NCI-H69 (cell line): ENCODE measurements at places on chromosomes 13 and 19.

DNA sequence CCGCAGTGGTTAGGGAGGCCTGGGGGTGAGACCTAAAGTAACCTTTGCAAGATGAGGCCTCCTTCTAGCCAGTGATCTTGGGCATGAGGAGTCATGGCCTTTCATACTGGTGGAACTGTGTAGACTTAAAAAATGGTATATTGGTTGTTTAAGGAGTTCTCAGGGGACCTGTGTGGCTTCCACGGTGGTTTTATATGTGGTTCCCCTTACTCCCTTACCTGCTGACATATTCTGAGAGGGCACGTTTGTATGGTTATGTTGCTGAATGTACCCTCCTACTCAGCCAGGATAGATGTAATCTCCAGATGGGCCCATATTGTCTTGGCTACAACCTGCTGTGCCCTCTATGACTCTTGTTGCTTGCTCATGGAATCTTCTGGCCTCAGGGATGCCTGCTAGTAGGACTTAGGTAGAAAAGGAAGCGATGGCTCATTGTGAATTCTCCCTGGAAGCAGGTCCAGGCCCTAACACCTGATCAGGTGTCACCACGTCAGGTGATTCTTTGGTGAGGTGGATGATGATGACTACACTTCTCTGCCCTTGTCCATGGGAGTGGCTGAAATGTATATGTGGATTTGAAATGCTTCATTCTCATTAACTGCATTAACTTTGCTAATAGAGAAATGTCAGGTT, 1.8 kb downstream of the ZNF460 start:
- no peak for DNase-seq

DNA sequence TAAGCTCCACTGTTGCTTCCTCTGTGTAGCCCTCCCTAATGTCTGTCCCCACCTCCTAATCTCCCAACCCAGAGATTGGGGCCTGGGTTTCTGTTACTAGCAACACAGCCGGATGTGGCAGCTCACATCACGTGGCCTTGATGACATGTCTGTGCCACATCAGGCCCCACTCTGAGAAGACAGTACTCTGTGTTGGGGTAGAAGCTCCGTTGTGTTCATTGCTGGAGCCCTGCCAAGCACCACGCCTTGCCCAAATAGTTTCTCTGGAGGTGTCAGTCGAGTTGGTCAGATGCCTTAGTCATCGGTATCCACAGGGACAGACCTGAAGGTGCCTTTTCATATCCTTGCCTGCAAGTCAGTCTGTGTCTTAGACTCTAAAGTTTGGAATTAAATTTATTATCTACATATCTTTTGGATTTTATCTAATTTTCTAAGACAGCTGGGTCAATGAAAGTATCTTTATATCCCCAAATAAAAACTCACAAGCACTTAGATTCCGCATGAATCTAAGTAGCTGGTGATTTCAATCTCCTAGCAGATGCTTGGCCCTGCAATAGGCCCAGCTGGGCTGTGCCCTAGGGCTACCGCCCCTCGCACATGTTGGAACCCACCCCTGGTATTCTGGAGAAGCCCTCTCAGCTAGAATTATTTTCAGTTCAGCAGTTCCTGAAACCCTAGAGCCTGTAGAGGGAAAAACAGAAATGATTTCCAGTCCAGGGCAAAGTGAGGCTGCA, 204.0 kb upstream of the TSHZ3 start:
- no peak for DNase-seq

GRCh38 chr13:63110466-63110865, 1694.8 kb upstream of the PCDH20 start:
- peak; percentile 46 for DNase-seq

DNA sequence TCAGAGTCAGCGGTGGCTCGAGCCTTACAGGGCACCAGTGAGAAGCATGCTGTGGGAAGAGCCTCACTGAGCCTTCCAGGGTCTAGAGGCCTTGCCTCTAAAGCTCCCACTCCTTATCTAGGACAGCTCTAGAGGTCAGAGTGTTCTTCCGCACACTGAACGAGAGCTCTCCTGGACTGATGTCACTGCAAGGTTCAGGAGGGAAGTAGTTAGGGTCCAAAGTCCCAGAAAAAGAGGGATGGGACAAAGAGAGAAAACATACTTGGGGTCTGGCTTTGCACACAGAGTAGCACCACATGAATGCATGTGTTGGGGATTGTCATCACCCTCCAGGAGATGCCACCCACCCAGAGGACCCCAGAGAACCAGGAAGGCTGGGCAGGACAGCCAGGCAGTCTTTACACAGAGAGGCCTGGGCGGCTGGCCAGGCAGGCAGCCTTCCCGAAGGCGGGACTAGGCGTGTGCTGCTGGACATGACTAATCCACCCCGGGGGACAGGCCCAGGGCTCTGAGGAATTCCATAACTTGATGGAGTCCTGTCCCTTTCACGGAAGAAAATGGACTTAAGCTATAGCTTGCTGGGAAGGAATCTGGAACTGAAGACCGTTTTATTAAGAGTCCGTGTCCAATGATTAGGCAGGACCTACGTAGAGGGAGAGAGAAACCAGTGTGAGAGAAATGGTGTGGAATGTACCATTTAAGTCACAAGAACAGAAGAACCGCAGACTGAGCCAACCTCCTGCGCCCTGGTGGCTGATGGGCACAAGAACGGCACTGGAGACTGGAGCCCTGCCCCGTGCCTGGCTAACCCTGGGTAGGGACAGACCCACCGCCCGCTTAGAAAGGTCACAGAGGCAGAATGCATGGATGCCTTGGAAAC, 16.6 kb upstream of the EPHX3 start:
- no peak for DNase-seq

DNA sequence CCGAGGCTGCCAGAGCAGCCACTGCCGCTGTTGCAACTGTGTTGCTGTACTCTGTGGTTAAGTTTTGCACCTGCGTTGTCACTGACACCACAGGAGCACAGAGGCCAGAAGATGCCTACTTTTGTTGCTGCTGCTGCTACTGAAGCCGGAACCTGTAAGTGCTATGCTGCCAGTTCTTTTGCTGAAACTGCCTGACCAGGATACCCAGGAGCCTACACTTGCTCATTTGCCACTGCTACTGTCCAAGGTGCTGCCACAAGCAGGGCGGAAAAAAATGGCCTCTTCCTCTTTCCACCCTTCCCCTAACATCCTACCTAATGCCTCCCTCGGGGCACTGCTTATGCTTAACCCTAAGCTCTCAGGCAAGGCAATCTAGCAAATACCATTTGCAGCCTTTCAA, 29.0 kb upstream of the NBEA start:
- DNase-seq: no peak

GRCh38 chr19:15279326-15279904, 47.2 kb upstream of the EPHX3 start:
- no peak for DNase-seq

DNA sequence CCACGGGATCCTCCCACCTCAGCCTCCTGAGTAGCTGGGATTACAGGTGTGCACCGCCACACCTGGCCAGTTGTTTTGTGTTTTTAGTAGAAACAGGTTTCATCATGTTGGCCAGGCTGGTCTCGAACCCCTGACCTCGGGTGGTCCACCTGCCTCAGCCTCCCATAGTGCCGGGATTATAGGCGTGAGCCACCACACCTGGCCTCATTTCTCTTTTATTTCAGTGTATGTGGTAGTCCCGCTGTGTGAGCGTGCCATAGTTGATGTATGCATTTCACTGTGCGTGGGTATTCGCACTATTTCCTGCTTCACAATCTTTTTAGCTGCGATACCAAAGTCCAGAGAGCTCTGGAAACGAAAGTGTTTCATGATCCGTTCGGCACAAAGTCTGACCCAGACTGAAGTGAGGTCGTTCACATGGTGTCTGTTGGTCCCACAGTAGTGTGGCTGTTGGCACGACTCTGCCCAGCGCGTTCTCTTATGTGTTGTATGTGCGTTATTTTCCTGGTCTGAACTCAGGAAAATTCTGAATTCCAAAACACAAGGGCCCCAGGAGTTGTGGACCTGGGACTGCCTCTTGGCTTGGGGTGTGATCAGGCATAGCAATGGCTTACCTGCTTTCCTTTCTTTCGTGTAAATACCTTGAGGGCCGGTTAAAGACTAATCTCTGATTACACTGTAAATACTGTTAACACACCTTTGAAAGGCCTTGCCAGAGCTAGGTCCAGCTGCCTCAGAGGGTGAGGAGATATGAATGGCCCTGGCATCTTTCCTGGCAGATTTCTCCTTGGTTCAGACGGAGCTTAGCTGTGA, 8.6 kb downstream of the EPN1 start:
- peak; percentile 35 for DNase-seq

DNA sequence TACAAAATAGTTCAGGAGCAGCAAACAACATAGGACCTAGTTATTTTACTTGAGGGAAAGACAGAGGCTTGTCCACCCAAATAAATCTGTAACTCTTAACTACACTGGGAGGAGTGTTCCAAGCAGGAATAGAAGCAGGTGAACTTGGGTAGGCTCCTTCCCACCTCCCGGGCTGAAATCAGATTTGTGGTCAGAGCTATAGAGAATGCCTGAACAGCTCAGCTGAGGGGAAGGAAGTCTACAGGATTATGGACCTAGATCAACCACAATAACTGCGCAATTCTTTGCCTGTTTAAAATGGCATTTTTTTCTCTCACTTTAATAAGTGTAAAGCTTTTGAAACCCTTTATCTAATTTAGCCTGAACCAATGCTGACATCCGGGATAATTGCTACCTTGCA, 73.5 kb upstream of the IRS2 start:
- no peak for DNase-seq

DNA sequence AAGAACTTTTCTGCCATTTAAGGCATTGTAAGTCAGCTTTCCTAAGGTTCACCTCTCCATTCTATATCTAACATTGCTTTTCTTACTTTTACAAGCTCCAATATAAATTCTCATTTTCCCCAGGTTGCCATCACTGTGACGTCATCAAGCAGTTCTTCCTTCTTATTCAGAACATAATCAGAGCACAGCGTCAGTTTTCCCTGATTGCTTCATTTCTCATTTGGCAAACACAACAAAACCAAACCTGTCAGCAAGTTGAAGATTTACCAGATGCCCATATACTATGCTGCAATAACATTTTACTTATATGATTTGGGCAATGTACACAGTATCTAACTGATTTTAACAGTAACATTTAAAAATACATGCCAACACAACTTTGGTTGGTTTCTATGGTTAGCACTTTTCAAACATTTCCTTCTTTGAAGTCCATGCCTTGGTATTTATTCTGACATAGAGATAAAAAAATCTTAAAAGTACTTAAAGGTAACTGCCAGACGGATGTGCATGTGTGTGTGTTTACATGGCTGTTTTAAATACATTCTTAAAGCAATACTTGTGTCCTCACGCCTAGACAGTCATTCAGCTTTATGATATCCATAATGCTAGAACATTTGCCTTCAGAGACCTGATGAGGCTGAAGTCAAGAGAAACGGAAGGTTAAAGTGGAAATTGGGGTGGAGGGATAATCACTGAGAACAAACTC, 264.0 kb downstream of the KLF12 start:
- DNase-seq: no peak

GRCh38 chr13:91312324-91312723, 35.2 kb upstream of the MIR17HG start:
- peak; percentile 38 for DNase-seq

DNA sequence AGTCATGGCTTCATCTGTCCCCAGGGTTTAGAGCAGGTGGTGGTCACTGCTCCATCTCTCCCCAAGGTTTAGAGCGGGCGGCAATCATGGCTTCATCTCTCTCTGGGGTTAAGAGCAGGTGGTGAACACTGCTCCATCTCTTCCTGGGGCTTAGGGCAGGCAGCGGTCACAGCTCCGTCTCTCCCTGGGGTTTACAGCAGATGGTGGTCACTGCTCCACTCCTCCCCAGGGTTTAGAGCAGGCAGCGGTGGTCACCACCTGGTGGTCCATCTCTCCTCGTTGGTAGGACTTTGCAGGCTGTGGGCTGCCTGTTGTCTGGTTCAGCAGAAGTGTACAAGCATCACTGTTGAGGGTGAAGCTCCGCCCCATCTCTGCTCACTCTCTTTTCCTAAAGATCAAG, 52.8 kb upstream of the ARHGEF7 start:
- DNase-seq: no peak

DNA sequence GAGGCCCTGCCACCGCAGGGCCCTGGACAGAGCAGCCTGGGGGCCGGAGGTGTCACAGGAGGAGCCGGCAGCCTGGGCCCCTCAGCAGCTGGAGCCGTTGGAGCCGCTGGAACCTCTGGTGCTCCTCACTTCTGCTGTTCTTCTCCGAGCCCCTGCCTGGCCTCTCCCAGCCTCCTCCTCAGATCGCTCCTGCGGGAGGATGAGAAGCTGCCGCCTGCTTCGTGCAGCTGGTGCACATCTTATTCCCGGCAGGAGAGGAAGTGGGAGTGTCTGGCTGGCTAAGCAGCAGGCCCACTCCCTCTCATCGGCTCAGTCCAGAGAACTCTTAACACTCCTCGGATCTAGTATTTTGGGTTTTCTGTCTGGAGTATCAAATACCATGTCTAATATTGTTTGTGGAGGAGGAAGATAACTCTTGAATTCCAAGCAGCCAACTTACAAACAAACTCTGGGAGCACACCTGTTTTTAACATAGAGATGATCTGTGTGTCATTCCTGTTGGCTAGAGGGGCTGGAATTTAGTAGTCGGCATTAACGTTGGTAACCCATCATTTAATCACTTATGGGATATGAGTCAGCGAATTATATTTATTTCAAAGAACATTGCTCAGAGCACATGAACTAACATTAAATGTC, 37.1 kb upstream of the RNF113B start:
- peak; percentile 63 for DNase-seq

DNA sequence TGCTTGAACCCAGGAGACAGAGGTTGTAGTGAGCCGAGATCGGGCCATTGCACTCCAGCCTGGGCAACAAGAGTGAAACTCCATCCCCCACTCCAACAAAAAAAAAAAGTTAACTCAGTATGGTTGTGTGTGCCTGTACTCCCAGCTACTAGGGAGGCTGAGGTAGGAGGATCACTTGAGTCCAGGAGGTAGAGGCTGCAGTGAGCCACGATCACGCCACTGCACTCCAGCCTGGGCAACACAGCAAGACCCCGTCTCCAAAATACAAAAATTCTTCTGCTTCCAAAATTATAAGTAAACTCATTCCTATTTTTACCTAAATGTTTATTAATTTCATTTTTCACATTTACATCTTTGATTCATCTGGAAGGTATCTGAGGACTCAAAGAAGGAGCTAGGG, 14.4 kb downstream of the PNMA8A start:
- DNase-seq: no peak
